ENCODE measurements at places on chromosomes 5 and 9. TPM values are rescaled to one million over a fixed set of nuclear protein-coding genes. Genes with fewer than 3 reads are reported as not detected.

Gene SNCB
- total RNA-seq, result not detected

GRCh38 chr5:172595596-172596455 lies 45.2 kb upstream of the NEURL1B start:
- H3K27ac ChIP-seq, result no peak overlapping the region
- peaks cover 22% of the 10 kb centered on the region for H3K27me3 ChIP-seq
- no peak for DNase-seq
- H3K36me3 ChIP-seq, result no peaks in the 10 kb centered on the region

- H3K36me3 ChIP-seq, result no peaks in the 10 kb centered on the region
- no peak for DNase-seq
These were observed 374.2 kb upstream of the TYRP1 start for GRCh38 chr9:12318732-12319685.

Gene LHFPL2
- total RNA-seq, result 10.1 TPM

DNA sequence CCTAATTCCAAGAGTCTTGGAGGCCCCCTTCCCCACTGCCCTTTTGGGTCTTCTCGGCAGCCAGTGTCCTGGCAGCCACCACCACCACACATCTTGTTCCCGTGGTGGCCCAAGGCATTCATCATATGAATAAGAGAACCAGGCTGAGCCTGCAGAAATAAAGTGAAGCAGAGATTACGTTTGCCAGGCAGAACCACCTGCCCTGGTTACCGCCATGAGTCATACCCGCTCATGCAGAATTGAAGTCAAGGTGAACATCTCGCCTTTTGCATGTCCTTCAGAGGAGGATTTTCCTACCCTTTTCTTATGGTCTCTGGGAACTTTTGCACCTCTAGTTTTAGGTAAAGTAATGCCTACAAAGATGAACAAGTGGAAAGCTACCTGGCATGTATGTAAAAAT lies 119.5 kb upstream of the LMX1B start:
- no peaks in the 10 kb centered on the region for H3K27me3 ChIP-seq
- DNase-seq, result no peak
- no peaks in the 10 kb centered on the region for H3K36me3 ChIP-seq
- no peak overlapping the region for H3K4me3 ChIP-seq
- H3K4me1 ChIP-seq, result no peaks in the 10 kb centered on the region

GRCh38 chr5:34854459-34855174 lies 15.7 kb downstream of the TTC23L start:
- no peaks in the 10 kb centered on the region for H3K36me3 ChIP-seq
- H3K27ac ChIP-seq, result no peak overlapping the region
- no peaks in the 10 kb centered on the region for H3K4me1 ChIP-seq
- no peak overlapping the region for H3K4me3 ChIP-seq
- H3K27me3 ChIP-seq, result no peaks in the 10 kb centered on the region
- no peak for DNase-seq

DNA sequence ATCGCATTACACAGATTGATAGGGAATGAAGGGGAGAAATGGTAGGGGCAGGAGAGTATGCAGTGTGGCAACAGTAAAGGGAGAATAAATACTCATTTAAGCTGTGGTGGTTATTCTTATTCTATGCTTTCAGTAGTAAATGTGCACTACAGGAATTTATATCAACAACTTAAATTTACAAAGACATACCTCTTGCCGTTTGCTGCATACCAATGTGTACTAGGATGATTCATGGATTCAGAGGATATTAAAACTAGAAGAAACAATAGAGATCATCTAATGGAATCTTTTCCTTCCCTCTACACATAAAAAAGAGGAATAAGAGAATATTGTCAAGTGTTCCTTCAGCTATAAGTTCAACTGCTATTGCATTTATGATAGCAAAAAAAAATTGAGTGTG lies 103.3 kb upstream of the RASA1 start:
- DNase-seq, result no peak
- H3K27ac ChIP-seq, result no peak overlapping the region
- H3K27me3 ChIP-seq, result no peaks in the 10 kb centered on the region
- H3K4me1 ChIP-seq, result no peaks in the 10 kb centered on the region

- no peak overlapping the region for H3K4me3 ChIP-seq
- no peaks in the 10 kb centered on the region for H3K36me3 ChIP-seq
- H3K4me1 ChIP-seq, result peaks cover 14% of the 10 kb centered on the region
- H3K27me3 ChIP-seq, result no peaks in the 10 kb centered on the region
- no peak for DNase-seq
These were observed 62.4 kb downstream of the NDST1 start for GRCh38 chr5:150570333-150570732.

- H3K27me3 ChIP-seq, result no peaks in the 10 kb centered on the region
- H3K4me3 ChIP-seq, result no peak overlapping the region
- no peaks in the 10 kb centered on the region for H3K4me1 ChIP-seq
- no peak overlapping the region for H3K27ac ChIP-seq
- DNase-seq, result no peak
- H3K36me3 ChIP-seq, result no peaks in the 10 kb centered on the region
These were observed 66.8 kb downstream of the PALM2AKAP2 start for GRCh38 chr9:109846776-109847175.

GRCh38 chr9:86315078-86315477 lies 32.7 kb upstream of the ISCA1 start:
- no peak overlapping the region for H3K27ac ChIP-seq
- no peak for DNase-seq
- no peaks in the 10 kb centered on the region for H3K4me1 ChIP-seq
- no peaks in the 10 kb centered on the region for H3K27me3 ChIP-seq
- H3K4me3 ChIP-seq, result no peak overlapping the region

- H3K27me3 ChIP-seq, result no peaks in the 10 kb centered on the region
- no peaks in the 10 kb centered on the region for H3K4me1 ChIP-seq
- H3K4me3 ChIP-seq, result no peak overlapping the region
- H3K36me3 ChIP-seq, result peaks cover 22% of the 10 kb centered on the region
- DNase-seq, result no peak
These were observed 42.0 kb downstream of the ERMP1 start for GRCh38 chr9:5790923-5791322.

Gene ADRA1B
- 6.0 TPM for total RNA-seq

DNA sequence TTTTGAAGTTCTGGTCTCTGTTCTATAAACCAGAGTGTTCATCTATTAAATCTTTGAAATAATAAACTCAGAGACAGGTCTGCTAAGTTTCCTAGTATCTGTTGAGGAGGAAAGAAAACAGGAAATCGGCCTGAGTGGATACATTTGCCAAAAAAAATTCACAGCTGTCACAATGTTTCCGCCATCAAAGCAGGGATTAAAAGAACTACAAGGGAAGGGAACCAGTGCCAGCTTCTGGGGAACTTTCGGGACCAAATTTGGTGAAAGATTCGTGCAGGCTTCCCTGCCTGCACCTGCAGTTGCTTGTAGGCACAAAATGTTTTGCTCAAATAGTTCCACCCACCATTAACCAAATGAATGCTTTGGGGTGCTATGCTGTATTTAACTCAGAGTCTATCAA lies 267.5 kb downstream of the MSX2 start:
- no peaks in the 10 kb centered on the region for H3K4me1 ChIP-seq
- H3K36me3 ChIP-seq, result no peaks in the 10 kb centered on the region
- no peak for DNase-seq
- no peaks in the 10 kb centered on the region for H3K27me3 ChIP-seq

DNA sequence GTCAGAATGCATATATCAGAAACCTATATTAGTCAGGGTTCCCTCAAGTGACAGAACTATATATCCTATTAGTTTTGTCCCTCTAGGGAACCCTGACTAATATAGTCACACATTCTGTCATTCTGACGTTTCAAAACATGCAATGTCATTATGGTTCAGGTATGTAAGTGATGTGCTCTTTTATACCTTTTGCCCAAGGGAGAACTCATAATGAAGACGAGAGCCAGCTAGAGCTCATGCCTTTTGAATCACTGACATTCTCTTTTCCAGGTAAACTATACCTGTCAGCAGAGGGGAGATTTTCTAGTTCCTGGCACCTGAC lies 576.7 kb downstream of the LRRC70 start:
- H3K36me3 ChIP-seq, result no peaks in the 10 kb centered on the region
- H3K27ac ChIP-seq, result no peak overlapping the region
- H3K27me3 ChIP-seq, result no peaks in the 10 kb centered on the region
- DNase-seq, result no peak
- no peak overlapping the region for H3K4me3 ChIP-seq
- no peaks in the 10 kb centered on the region for H3K4me1 ChIP-seq

Gene FBP1
- 34.9 TPM for total RNA-seq

Gene FCN2
- total RNA-seq, result not detected

GRCh38 chr5:159427180-159428012 lies 97.1 kb upstream of the IL12B start:
- H3K36me3 ChIP-seq, result no peaks in the 10 kb centered on the region
- no peak overlapping the region for H3K27ac ChIP-seq
- DNase-seq, result no peak
- H3K4me3 ChIP-seq, result no peak overlapping the region

Gene POU5F2
- 0.95 TPM for total RNA-seq

DNA sequence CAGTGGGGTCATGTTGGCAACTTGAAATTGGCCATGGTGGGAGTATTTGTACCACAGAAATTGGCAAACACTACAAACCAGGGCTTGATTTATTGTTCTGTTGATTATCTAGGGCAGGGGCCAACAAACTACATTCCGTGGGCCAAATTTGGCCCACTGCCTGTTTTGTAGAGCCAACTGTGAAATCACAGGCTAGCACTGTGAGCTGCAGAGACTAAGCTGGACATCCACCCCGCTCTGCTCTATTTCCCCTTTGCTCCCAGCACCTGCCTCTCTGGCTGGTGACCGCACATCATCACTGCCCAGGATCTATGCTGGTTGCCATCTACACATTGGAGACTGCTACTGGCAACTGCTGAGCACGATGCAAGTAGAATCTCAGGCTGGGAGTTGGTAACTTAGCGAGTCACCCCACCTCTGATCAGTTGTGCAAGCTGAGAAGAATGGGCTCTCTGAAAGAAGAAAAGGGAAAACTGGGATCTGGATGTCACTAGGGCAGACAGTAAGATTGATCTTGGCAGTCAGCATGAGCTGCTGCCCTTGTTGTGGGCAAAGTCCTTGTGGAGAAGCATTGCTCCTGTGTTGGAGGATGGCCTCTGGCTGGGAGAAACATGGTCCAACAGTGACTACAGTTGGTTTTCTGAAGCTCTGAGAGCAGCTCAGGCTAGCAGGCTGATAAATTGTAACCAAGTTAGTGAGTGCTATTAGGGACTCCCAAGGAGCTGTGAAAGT lies 144.7 kb upstream of the RAD23B start:
- DNase-seq, result no peak
- no peak overlapping the region for H3K27ac ChIP-seq

DNA sequence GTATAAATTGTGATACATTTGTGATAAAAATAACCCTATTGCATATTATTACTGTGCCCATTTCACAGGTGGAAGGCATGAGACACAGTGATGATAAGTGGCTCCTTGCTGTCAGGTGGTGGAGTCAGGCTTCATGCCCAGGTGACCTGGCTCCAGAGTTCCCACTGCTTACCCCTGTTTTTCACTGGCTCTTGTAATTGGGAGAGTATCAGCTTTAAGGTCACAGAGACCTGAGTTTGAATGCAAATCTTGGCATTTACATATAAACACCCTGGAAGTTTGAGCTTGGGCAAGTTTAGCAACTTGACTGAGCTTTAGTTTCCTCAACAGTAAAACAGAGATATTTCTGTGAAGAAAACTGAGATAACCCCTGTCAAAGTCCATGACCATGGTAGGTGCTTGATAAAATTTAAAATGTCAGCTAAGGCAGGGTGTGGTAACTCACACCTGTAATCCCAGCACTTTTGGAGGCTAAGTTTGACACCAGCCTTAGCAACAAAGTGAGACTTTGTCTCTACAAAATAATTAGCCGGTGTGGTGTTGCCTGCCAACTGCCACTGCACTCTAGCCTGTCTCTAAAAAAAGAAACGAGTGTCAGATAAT lies 29.2 kb downstream of the MAT2B start:
- H3K36me3 ChIP-seq, result no peaks in the 10 kb centered on the region
- H3K27ac ChIP-seq, result no peak overlapping the region
- no peaks in the 10 kb centered on the region for H3K4me1 ChIP-seq
- DNase-seq, result no peak

- H3K27ac ChIP-seq, result no peak overlapping the region
- no peak for DNase-seq
- H3K4me1 ChIP-seq, result no peaks in the 10 kb centered on the region
These were observed 173.4 kb upstream of the NR3C1 start for GRCh38 chr5:143576711-143577484.

Gene ACOT12
- total RNA-seq, result not detected

DNA sequence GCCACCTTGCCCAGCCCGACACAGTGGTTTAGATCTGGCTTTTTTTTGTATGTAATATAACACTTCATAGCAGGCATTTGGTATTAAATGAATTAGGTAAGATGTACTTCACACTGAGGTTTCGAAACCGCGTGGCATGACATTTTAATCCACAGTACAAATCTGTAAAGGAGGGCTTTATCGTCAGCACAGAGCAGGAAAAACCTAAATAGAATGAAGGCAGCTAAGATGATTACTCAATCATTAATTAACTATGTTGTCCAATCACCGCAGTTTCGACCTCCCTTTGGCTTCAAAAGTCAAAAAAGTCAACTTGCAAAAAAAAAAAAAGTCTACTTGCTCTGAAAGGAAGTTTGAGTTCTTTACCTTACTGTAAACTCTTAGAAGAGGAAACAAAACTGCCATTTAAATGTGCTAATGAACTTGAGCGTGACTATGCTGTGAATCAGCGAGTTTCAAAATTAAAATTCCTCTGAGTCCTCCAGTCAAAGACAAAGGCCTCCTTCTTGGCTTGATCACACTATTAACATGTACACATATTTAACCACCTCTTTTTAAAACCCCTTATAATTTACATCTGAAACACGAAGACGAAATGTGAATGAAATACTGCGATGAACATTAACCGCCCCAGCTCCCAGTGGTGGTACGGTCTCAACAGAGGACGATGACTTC lies 698 bp upstream of the SEC24A start:
- H3K27ac ChIP-seq, result peak overlapping the region; percentile 97
- H3K27me3 ChIP-seq, result no peaks in the 10 kb centered on the region
- peak; percentile 4 for DNase-seq
- no peaks in the 10 kb centered on the region for H3K36me3 ChIP-seq
- peak overlapping the region; percentile 96 for H3K4me3 ChIP-seq

Gene FSD1L
- total RNA-seq, result 4.2 TPM

Gene SLC6A18
- not detected for total RNA-seq

Gene PPWD1
- total RNA-seq, result 38.9 TPM

- H3K36me3 ChIP-seq, result no peaks in the 10 kb centered on the region
- H3K27ac ChIP-seq, result no peak overlapping the region
- peaks cover 11% of the 10 kb centered on the region for H3K4me1 ChIP-seq
- no peaks in the 10 kb centered on the region for H3K27me3 ChIP-seq
- no peak overlapping the region for H3K4me3 ChIP-seq
These were observed 5.5 kb upstream of the PSAT1 start for GRCh38 chr9:78291240-78291925.

Data from PC-9 (cell line).